ENCODE measurements at places on chromosomes 3 and 15. TPM values are rescaled to one million over a fixed set of nuclear protein-coding genes. Genes with fewer than 3 reads are reported as not detected.

GRCh38 chr3:34948517-34948916 lies 690.8 kb upstream of the ARPP21 start:
- DNase-seq = no peak

- DNase-seq = peak; percentile 33
Measured at GRCh38 chr15:92922418-92923002, 22.4 kb downstream of the CHD2 start.

DNA sequence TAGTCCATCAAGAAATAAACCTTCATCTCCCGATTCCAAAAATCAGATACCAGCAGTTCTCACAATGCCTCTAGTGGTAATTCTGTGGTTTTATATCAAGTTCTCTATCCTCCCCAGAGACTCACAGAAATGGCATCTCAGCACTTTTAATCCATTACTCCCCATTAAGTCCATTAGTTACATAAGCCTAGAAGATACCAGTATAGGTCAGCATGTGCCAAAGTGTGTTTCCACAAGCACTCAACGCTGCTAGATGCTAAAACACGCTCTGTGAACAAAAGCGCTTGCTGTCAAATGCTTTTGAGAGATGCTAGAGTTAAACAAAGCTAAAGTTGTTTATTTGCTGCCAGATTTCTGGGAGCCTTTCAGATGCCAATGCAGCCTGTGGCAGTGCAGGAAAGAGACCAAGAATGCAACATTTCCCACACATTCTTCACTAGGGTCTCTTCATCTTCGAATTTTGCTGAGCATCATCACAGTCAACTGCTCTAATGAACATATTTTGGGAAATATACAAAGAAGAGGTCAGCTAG lies 918.8 kb upstream of the CFAP20DC start:
- DNase-seq = no peak

GRCh38 chr15:81176291-81176893 lies 20.3 kb upstream of the IL16 start:
- DNase-seq = no peak

DNA sequence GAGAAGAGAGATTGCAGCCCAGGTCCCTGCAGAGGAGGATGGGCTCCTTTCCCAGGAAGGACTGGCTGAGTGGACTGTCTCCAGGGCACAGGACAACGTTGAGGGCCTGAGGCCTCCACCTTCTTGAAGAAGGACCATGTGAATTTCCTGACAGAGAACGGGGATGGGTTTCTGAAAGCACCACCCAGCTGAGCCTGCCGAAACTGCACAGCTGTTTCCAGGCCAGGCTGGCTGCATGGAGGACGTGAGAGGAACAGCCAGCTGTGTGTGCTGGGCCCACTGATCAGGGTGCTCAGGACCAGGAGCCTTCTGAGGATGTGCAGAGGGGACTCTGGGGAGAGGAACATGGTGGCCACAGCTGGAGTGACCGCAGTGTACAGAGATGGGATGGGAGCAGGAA lies 39.2 kb downstream of the HMCES start:
- DNase-seq = no peak

- DNase-seq = no peak
Measured at GRCh38 chr15:47846128-47846868, 129.0 kb downstream of the SEMA6D start.

- no peak for DNase-seq
Measured at GRCh38 chr3:52067046-52067445, 10.7 kb upstream of the DUSP7 start.

DNA sequence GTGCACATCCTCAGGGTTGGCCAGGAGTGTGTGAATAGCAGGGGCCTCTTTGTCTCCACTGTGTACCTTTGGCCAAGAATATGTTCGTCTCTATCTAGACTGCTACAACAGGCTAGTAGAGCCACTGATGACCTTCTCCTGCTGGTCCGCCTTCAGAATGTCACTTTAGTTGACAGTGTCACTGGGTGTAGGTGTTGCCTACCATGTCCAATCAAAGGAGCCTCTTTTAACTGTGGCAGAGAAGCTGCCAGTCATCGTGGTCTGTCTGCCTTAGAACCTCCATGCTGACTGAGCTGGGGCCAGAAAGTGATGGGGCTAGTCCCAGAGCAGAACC lies 40.1 kb downstream of the OXSR1 start:
- no peak for DNase-seq

- peak; percentile 68 for DNase-seq
Measured at GRCh38 chr3:177337541-177338331, 140.5 kb upstream of the TBL1XR1 start.

- no peak for DNase-seq
Measured at GRCh38 chr15:43127752-43128151, 5.6 kb upstream of the TMEM62 start.

CASR gene
- not detected for polyA plus RNA-seq

LXN gene
- 7.8 TPM for polyA plus RNA-seq

RGMA gene
- not detected for polyA plus RNA-seq

DUOXA2 gene
- not detected for polyA plus RNA-seq

All from naive B cell (primary cell).